Endothelial cell of umbilical vein (primary cell): ENCODE measurements at places on chromosomes 5 and 9. TPM values are rescaled to one million over a fixed set of nuclear protein-coding genes. Genes with fewer than 3 reads are reported as not detected.

HTR4 gene
- total RNA-seq = not detected in 2 replicates

CATSPER3 gene
- 0.71 TPM in 1 of 2 replicates, not detected in the other for total RNA-seq

PCDHGA8 gene
- 0.53 and 0.95 TPM in 2 replicates for total RNA-seq

ST8SIA4 gene
- 25.0 and 28.3 TPM in 2 replicates for total RNA-seq

LHX3 gene
- total RNA-seq = not detected in 2 replicates

- H3K4me3 ChIP-seq = no peak overlapping the region
- H3K27ac ChIP-seq = no peak overlapping the region
- peaks cover 10% of the 10 kb centered on the region for H3K4me1 ChIP-seq
- no peaks in the 10 kb centered on the region for H3K27me3 ChIP-seq
- no peak for DNase-seq
These were observed 5.6 kb downstream of the MAMDC2 start for GRCh38 chr9:70049236-70049635.

DNA sequence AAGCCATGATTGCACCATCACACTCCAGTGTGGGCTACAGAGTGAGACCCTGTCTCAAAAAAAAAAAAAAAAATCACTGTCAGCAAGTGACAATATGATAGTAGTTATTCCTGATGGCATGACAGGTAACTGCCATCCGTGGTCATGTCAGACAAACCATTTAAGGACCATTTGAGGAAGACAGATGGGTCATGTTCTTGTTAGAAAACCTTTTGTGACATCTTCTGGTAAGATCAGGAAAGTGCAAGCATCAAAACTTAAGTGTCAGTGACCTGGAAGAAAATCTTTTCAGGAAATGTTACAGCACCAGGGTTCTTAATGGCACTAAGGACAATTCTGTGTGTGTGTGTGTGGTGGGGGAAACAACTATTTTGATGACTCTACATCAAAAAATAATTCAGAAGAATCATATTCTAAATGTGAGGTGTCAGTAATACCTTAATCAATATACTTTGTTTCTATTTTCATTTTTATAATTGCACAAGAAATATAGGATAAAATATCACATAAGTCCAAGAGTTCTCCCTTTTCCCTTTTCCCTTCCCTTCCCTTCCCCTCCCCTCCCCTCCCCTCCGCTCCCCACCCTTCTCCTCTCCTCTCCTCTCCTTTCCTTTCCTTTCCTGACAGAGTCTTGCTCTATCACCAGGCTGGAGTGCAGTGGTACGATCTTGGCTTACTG, 17.8 kb downstream of the SLC38A9 start:
- peak; percentile 15 for DNase-seq
- no peaks in the 10 kb centered on the region for H3K4me1 ChIP-seq
- H3K36me3 ChIP-seq = no peaks in the 10 kb centered on the region
- H3K4me3 ChIP-seq = no peak overlapping the region
- no peaks in the 10 kb centered on the region for H3K27me3 ChIP-seq

- no peak for DNase-seq
- H3K4me1 ChIP-seq = no peaks in the 10 kb centered on the region
- no peaks in the 10 kb centered on the region for H3K36me3 ChIP-seq
- peaks cover 17% of the 10 kb centered on the region for H3K27me3 ChIP-seq
- no peak overlapping the region for H3K4me3 ChIP-seq
- no peak overlapping the region for H3K27ac ChIP-seq
These were observed 56.2 kb upstream of the APC start for GRCh38 chr5:112681481-112681908.

DNA sequence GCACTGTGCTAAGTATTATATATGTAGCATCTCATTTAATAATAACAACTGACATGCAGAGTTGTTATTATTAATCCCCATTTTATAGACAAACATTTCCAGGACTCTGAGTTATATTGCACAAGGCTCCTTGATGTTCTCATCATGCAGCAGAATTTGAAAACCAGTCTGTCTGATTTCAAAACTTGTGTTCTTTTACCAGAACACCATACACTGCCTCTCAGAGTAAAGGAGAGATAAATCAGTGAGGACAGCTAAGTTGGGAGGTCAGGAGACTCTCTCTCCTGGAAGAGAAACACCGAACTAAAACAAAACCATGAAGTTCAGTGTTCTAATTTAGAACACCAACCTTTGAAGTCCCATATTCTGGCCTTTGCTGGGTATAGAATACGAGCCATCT, 92.7 kb upstream of the TNC start:
- no peaks in the 10 kb centered on the region for H3K27me3 ChIP-seq
- no peak for DNase-seq
- no peaks in the 10 kb centered on the region for H3K4me1 ChIP-seq
- no peak overlapping the region for H3K4me3 ChIP-seq

- no peaks in the 10 kb centered on the region for H3K36me3 ChIP-seq
- DNase-seq = no peak
- H3K27ac ChIP-seq = no peak overlapping the region
These were observed 241.1 kb upstream of the KLF4 start for GRCh38 chr9:107730666-107731065.

DNA sequence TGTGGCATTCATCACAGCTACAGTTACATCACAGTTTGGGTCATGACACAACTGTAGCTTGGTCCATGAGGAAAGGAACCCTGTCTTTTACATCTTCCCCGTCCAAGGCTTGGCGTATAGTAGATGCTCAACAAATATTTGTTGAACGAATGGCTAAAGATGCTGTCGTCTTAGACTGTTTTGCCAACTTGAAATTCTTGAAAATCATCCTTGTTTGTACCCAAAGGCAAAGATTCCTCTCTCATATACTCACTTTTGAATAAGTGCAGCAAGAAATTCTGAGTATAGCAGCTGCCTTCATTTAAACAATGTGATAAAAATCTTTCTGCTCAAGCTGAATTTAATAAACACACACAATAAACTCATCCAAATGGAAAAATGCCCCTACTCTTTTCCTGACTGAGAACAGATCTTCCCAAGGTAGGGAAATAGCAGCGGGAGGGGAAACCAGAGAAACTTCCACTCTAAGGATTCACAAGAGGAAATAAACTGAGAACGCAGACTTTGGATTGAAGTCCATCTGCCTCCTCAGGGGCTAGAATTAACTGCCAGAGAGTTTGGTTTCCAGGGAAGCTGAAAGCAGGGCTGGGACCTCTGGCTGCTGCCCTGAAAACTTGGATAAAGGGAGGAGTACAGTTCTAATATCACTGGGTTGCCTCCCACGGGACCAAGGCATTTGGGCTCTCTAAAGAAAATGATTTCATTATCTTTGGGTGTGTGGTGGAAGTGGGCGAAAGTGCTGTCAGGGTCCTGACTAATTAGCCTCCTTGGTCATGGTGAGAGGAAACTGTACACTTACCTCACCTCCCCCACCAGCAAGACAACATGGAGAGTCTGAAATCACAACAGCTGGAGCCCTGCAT, 99.1 kb downstream of the DPYSL3 start:
- H3K4me3 ChIP-seq = no peak overlapping the region
- no peaks in the 10 kb centered on the region for H3K4me1 ChIP-seq
- peaks cover 8% of the 10 kb centered on the region for H3K36me3 ChIP-seq
- no peak for DNase-seq
- H3K27ac ChIP-seq = no peak overlapping the region

DNA sequence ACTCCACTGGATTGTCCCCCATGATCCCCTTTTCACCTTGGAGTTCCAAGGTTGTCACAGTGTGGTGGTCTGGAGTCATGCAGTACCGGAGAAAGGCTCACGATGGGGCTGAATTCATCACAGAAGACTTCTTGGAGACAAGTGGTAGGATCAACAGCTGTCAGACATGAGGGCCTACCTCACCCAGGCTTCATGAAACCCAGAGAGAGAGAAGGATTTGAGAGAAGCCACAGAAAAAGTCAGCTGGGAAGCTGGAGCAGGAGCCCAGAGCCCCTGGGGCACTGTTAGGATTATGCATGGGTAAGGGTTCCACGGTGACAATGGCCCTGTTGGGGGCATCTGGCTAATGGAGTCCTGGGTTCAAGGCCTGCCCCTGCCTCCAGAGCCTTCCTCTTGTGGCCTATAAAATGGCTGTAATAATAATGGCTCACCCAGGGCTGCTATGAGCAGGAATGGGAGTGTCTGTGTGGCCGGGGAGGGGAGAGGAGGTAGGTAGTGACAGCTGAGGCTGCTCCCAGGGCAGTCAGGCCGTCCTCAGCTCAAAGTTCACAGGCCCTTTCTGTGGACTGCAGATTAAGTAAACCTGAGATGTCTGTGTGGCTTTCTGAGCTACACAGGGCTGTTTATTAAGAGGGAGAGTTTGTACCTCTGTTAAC, 910 bp downstream of the TRIM14 start:
- no peaks in the 10 kb centered on the region for H3K27me3 ChIP-seq
- H3K4me3 ChIP-seq = no peak overlapping the region
- no peaks in the 10 kb centered on the region for H3K36me3 ChIP-seq
- no peak for DNase-seq
- no peak overlapping the region for H3K27ac ChIP-seq

DNA sequence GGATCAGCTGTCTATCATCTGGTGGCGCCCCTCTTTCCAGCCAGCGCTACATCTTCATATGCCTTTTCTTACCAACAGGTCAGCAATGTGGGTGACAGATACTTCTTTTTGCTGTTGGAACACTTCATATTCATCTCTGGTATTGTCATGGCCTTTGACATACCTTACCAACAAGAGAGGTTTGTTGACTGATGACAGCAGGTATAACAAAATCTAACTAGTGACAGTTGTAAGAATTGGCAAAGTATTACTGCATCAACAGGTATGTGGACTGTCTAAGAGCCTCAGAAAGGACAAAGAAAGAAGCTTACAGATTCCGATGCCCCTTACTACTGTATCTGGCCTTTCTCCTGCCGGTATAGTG, 29.9 kb upstream of the ZSWIM6 start:
- no peak for DNase-seq
- H3K36me3 ChIP-seq = no peaks in the 10 kb centered on the region
- H3K4me1 ChIP-seq = peaks cover 23% of the 10 kb centered on the region
- no peak overlapping the region for H3K4me3 ChIP-seq
- H3K27ac ChIP-seq = no peak overlapping the region

GRCh38 chr9:2179567-2179966, 164.4 kb downstream of the SMARCA2 start:
- H3K4me3 ChIP-seq = no peak overlapping the region
- no peak overlapping the region for H3K27ac ChIP-seq
- no peaks in the 10 kb centered on the region for H3K36me3 ChIP-seq
- DNase-seq = no peak

DNA sequence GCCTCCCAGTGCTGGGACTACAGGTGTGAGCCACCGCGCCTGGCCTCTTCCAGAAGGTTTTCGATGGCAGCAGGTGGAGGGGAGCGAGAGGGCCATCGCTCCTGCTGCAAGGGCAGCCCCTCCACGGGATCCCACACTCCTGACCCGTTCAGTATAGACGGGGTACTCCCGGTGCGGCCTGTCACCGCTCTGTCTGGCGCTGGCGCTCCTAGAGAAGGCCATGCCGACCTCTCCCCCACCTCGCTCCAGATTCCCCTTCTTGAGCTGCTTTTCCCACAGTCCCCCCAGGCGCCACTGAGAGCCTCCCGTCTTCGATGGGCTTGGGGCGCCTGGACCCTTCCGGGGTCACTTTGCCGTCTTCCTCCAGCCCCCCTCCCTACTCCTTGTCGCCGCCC, 4.3 kb upstream of the SQSTM1 start:
- peaks cover 22% of the 10 kb centered on the region for H3K4me1 ChIP-seq
- H3K36me3 ChIP-seq = peaks cover 4% of the 10 kb centered on the region
- H3K4me3 ChIP-seq = no peak overlapping the region
- no peaks in the 10 kb centered on the region for H3K27me3 ChIP-seq

GRCh38 chr9:87827341-87827740, 55.3 kb upstream of the SPATA31E1 start:
- no peaks in the 10 kb centered on the region for H3K36me3 ChIP-seq
- no peak overlapping the region for H3K4me3 ChIP-seq
- no peaks in the 10 kb centered on the region for H3K4me1 ChIP-seq
- no peak for DNase-seq
- no peak overlapping the region for H3K27ac ChIP-seq
- H3K27me3 ChIP-seq = peaks cover 4% of the 10 kb centered on the region

DNA sequence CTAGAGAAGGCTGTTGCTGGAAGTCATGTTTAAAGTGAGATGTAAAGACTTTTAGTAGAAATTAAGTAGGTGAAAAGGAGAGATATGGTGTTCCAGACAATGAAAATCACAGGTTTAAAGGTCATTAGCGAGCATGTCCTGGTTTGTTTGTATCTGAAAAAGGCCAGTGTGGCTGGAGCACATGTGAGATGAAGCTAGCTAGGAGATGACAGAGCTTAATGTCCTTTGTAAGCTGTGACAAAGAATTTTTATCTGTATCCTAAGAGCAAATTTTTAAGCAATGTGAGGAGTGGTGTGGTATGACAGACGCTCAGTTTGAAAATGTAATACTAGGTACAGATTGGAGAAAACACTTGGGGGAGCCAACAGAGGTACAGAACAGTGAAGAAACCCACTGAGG, 567.2 kb upstream of the ARRDC3 start:
- no peaks in the 10 kb centered on the region for H3K36me3 ChIP-seq
- H3K27me3 ChIP-seq = no peaks in the 10 kb centered on the region
- no peak overlapping the region for H3K27ac ChIP-seq
- H3K4me1 ChIP-seq = no peaks in the 10 kb centered on the region
- H3K4me3 ChIP-seq = no peak overlapping the region

DNA sequence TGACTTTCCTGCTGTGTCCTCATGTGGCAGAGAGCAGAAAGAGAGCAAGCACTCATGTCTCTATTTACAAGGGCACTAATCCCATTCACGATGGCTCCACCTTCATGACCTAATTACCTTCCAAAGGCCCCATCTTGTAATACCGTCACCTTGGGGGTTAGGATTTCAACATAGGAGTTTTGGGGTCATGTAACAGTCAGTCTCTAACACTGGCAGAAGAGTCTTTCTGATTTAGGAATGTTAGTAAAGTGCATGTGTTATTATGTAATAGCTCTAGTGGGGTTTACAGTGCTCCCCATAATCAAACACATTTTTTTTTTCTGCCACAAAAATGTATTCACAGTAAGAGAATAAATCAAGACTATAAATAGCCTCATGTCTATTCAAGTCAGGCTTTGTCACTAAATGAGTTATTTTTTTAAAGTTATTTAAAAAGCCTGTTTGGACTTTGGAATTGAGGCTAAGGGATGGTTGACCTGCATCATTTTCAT, 19.1 kb downstream of the GALNT10 start:
- no peak overlapping the region for H3K4me3 ChIP-seq
- no peak overlapping the region for H3K27ac ChIP-seq
- DNase-seq = no peak
- H3K4me1 ChIP-seq = peaks cover 4% of the 10 kb centered on the region

GRCh38 chr5:147015405-147015804, 136.8 kb upstream of the PPP2R2B start:
- no peaks in the 10 kb centered on the region for H3K4me1 ChIP-seq
- H3K27ac ChIP-seq = no peak overlapping the region
- H3K4me3 ChIP-seq = no peak overlapping the region
- no peaks in the 10 kb centered on the region for H3K27me3 ChIP-seq

DNA sequence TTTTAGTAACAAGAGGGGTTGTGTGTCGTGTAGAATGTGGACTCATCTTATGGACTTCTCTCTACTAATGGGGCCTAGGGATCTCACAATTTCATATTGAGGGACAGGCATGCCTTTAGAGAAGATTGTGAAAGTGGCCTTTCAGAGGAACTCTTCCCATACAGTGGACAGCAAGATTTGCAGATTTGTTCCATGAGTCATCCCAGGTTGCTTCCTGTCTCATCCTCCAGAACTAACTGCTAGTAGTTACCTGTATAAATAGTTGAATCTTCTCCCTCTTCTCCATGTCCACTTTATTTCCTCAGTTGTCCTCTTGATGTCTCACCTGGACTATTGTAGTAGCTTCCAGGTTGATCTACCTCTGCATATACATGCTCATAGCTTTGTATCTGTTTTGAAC, 997.5 kb upstream of the CTNND2 start:
- no peaks in the 10 kb centered on the region for H3K27me3 ChIP-seq
- no peak overlapping the region for H3K27ac ChIP-seq
- H3K4me3 ChIP-seq = no peak overlapping the region
- H3K4me1 ChIP-seq = no peaks in the 10 kb centered on the region
